ENCODE measurements at places on chromosomes 1 and 21.

GRCh38 chr1:217091561-217091960 lies 368.3 kb upstream of the ESRRG start:
- DNase-seq, result no peak

- DNase-seq, result no peak
Observed at GRCh38 chr1:38651669-38652068, 207.9 kb downstream of the RRAGC start.

- DNase-seq, result no peak
Observed at GRCh38 chr1:185693654-185694053, 40.5 kb upstream of the HMCN1 start.

DNA sequence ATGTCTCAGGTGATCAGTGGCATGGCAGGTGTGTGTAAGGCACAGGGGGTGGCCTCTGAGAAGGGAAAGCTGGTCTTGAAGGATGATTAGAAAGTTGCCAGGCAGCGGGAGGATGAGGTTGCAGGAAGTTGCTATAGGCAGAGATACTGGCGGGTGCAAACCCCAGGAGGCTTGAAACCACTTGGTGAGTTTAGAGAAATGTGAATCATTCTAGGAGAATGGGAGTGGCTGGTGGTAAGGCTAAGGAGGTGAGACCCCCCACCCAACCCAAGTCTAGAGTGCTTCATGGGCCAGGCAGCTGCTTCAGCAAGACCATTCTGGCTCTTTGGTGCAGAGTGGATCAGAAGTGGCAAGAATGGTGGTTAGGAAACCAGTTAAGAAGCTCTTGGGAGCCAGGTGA lies 9.0 kb downstream of the SH2D2A start:
- no peak for DNase-seq

DNA sequence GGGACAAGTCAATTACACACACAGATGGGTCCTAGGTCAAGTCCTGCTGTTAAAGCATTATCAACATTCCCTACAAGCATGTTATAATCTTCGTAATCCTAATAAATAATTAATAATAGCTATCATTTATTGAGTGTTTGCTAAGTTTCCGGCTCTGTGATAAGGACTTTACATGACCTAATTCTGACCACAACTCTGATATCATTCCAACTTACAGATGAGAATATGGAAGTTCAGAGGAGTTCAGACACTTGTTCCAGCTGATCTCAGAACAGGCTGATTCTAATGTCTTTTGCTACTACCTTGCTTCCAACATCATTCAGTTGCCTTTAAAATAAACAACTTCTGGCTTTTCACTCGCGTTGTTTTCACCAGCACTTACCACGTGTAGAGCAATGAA lies 770.1 kb upstream of the CXADR start:
- DNase-seq, result no peak

- no peak for DNase-seq
Observed at GRCh38 chr1:153561466-153561985, 4.1 kb downstream of the S100A2 start.

DNA sequence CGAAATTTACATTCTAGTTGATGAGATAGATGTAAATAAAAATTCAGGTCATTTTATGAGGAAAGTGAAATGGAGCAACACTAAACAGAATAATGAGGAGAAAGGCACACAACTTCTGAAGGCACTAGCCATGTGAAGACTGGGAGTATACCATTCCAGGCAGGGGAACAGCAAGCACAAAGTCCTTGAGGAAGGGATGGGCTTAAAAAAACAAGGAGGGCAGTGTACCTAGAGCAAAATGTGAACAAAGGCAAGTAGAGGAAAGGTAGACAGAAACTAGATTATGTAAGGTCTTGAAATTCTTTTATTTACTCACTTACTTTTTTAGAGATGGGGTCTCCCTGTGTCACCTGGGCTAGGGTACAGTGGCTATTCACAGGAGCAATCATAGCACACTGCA lies 54.1 kb upstream of the LRIG2 start:
- no peak for DNase-seq

DNA sequence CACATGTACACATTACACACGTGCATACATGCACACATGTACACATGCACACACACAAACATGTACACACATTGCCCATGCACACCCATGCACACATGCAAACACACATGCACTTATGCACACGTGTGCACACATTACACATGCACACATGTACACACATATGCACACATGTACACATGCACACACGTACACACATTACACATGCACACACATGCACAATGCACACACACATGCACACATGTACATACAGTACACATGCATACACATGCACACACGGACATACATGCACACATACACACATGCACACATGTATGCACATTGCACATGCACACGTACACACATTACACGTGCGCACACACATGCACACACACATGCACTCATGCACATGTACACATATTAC lies 95.3 kb upstream of the TTC34 start:
- DNase-seq, result no peak

- DNase-seq, result no peak
Observed at GRCh38 chr1:84020151-84020550, 21.2 kb upstream of the TTLL7 start.

GRCh38 chr1:193747579-193747978 lies 561.2 kb upstream of the B3GALT2 start:
- DNase-seq, result no peak

- no peak for DNase-seq
Observed at GRCh38 chr1:64183395-64184002, 19.9 kb upstream of the UBE2U start.

GRCh38 chr1:7493711-7494454 lies 277.2 kb upstream of the VAMP3 start:
- DNase-seq, result no peak

GRCh38 chr21:33655588-33656221 lies 13.4 kb downstream of the ITSN1 start:
- DNase-seq, result no peak

DNA sequence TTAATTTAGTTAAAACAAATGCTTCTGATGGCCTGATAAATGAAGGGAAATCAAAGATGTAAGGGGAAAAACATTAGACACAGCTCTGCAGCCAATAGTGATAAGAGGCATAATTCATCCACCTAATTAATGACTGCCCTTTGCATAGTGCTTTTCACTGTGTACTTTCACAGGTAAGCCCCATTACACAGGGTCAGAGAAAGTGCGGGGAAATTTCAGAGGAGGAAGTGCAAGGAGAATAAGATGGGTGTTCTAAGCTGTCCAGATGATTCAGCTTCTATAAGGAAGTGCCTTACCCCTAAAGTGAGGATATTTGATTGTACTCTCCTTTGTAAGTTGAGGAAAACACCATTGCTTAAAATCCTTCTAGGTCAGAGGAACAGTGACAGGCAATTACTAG lies 88.0 kb downstream of the NR5A2 start:
- DNase-seq, result no peak

DNA sequence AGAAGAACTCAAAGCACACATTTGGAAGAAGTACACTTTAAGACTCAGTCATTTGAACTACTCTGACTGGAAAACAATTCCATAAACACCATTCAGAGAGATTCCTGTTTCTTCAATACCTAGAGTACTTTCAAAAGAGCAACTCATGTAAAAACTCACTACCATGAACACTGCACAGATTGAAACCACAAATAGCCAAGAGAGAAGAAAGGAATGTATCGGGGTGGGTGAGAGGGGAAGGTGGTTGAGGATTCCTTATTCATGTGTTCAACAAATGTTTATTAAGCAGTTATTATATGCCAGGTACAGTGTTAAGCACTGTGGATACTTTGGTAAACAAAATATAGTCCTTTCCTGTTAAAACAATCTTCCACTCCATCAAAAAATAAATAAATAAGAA lies 64.7 kb downstream of the NRIP1 start:
- DNase-seq, result no peak

- no peak for DNase-seq
Observed at GRCh38 chr1:167401260-167401873, 117.0 kb downstream of the CD247 start.

- DNase-seq, result no peak
Observed at GRCh38 chr1:221801251-221801661, 59.4 kb upstream of the DUSP10 start.

DNA sequence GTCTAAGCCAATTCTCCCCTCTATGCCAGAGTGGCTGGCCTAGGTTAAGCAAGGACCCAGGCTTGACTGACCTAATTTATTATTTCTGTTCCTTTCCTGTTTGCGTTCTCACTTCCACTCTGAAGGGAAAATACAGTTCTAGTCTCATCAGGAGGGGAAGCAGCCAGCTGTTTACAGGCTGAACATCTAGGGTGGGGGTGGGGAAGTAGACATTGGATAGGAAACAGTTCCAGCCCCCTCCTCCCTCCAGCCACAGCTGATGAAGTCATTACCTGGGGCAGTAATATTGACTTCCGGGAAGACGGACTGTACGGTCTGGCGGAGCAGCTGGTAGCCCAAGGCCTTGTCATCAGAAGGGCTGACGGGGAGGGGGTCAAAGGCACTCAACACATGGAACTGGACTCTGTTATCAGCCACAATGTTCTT lies 17.6 kb downstream of the PM20D1 start:
- DNase-seq, result no peak

- no peak for DNase-seq
Observed at GRCh38 chr1:157099633-157100009, at the start of gene ETV3L. Gene ETV3L (minus strand): TSS chr1:157099808. CDS start chr1:157099523, 285 bp downstream.

GRCh38 chr1:10299151-10299550 lies 88.8 kb downstream of the KIF1B start:
- DNase-seq, result no peak

- no peak for DNase-seq
Observed at GRCh38 chr1:156510709-156511108, 10.1 kb upstream of the MEF2D start.

DNA sequence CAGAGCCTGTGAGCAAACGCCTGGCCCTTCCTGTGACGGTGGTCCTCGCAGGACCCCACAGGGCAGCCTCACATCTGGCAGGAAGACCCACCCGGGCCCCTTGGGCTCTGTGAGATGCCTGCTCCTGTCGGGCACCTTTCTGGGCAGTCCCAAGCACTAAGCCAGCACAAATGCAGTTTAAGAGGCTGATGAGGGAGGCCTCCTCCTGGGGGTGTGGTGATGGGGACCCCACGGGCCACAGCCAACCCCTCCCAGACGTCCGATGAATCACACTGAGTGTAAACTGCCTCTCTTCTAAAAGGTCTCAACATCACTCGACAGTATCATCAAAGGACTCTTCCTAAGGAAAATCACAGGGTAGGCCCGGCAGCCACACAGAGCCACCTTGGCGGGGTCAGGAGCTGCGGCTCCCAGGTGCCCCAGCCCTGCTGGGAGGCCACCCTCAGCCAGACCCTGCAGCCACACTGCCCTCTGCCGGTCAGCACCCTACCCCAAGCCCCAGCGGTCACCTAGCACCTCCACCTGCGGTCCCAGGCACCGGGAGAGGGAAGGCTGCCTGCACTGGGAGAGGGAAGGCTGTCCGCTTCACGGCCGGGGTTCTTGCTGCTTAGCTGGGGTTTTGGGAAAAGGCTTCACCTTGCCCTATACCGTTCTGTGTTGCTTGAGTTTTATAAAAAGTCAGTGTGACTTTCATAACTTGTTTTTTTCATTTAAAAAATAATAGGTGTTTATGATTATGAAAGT lies 3.9 kb upstream of the PRKCZ start:
- no peak for DNase-seq

DNA sequence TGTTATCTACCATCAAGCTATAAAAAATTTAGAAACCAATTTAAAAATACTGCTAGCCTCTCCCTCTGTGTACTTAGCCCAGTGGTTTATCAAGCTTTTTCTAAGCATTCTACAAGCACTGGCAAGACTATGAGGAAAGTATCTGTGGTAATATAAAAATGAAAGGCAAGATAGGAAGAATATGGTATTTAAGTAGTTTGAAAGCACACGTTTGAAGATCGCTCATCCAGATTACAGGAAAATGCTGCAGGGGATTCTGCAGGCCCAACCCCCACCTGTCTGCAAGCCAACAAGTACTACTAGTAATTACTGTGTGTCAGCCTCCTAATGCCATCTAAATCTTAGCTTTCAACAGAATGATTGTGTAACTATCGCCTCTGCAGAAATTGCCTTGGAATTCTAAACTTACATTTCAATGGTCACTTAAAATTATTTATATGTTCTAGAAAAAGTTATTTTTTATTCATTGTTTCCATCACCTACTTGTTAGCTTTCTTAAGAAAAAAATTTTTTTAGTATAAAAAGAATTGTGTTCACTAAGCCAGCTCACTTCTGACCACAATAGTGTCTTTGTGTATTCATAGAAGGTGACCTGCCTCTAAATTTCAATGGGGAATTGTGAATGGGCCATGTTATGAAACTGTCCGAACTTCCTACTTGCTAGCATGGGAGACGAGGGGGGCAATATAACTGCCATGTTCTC lies 8.5 kb downstream of the ERRFI1 start:
- no peak for DNase-seq

DNA sequence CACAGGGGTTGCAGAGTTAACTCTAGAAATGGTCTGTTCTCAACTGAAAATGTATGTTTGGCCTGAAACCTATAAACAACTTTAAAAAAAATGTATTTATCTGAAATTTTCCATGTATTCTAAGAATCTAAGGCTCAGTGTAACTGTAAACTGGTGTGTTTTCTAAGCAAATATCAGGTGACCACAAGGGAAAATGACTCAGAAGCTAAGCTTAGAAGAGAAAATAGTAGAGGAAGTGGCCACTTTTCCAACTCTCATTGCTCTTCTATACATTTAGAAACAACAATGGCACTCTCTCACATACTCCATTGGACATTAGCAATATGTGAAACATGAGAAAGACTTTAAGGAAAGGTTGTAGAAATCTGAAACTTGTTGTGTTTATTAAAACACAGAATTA lies 7.5 kb downstream of the TNFSF18 start:
- no peak for DNase-seq

GRCh38 chr1:22627331-22627730 lies 9.1 kb upstream of the C1QA start:
- no peak for DNase-seq

Measured in hypothalamus (tissue), 51 donors.